ENCODE measurements at places on chromosomes 2 and 18.

GRCh38 chr2:121405233-121405632, 120.2 kb upstream of the TFCP2L1 start:
- no peak for DNase-seq

DNA sequence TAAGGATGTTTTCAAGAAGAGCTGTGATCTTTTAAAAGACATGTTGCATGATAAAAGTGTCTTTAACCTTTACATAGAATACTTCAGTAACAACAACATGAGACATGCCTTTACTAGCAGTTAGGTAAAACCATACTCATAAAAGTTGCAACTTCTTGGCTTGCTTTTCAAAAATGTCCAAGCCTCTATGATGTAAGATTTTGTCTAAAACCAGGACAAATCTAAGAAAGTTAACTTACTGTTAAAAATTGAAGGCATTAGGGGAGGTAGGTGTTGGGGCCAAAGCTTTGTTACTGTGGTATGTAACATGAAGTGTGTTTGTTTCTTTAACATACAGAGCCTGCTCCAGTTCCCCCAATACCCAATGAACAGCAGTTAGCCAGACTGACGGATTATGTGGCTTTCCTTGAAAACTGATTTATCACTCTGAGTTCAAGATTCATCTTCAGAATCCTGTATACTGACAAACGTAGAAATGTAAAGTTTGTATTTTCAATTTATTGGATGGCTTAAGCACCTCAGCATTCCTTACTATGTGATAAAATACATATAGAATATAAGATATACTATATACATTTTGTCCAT, 11.7 kb downstream of the COPS8 start:
- no peak for DNase-seq

GRCh38 chr18:75393721-75394120, 33.8 kb downstream of the SMIM21 start:
- no peak for DNase-seq

GRCh38 chr2:16257322-16258028, 317.1 kb downstream of the MYCN start:
- DNase-seq: no peak

- no peak for DNase-seq
Observed at GRCh38 chr18:10525371-10525691, 496 bp upstream of the NAPG start.

- DNase-seq: no peak
Observed at GRCh38 chr2:48377646-48378045, 152.3 kb upstream of the STON1 start.

- DNase-seq: no peak
Observed at GRCh38 chr18:75800331-75800648, 372.8 kb upstream of the SMIM21 start.

DNA sequence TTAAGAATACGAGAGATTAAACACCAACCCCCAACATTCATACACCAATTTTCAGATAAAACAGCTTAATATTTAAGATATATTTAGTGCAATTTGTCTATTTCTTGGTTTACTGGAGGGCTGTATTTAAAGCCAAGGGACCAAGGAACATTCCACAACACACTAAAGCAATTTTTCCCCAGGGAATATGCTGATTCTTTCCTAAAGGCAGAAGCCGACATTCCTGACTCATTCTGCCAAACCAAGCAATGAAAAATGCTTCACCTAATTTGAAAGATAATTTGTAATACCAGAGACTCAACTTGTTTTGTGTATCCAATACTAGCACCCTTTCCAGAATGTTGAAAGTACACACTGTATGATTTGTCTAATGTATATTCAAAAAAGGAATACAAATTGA, 1267.6 kb upstream of the PIK3C3 start:
- no peak for DNase-seq

DNA sequence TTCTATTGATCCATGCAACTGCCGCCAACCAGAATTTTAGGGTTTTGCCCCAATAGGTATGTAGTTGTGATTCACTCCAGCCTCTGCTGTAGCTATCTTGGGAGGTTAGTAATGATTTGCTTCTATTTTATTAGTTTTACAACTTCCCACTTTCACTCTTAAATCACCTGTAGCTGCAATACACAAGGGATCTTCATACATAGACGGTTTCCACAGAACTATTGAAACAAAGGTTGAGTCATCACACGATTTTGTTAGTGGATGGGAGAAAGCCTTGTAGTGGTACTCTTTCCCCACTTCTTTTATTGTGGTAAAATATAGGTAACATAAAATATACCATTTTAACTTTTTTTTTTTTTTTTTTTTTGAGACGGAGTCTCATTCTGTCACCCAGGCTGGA, 104.2 kb upstream of the SPRED2 start:
- no peak for DNase-seq

DNA sequence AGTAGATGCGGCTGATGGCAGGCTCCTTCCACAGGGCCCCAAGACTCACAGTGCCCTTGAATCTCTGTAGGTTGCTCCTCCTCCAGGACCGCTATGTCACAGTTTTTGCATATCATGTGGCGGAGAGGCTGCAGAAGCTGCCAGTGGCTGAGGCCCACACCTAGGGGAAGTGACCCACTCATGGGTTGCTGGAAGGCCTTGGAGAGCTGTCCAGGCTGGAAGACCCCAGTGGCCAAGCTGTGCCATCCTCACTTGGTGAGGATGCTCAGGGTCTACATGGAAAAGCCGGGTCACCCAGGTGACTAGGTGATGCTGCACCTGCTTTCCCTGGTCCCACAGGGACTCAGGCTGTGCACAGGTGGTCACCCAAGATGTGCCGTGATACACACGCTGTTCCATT, 90.6 kb downstream of the SEPTIN10 start:
- DNase-seq: no peak

DNA sequence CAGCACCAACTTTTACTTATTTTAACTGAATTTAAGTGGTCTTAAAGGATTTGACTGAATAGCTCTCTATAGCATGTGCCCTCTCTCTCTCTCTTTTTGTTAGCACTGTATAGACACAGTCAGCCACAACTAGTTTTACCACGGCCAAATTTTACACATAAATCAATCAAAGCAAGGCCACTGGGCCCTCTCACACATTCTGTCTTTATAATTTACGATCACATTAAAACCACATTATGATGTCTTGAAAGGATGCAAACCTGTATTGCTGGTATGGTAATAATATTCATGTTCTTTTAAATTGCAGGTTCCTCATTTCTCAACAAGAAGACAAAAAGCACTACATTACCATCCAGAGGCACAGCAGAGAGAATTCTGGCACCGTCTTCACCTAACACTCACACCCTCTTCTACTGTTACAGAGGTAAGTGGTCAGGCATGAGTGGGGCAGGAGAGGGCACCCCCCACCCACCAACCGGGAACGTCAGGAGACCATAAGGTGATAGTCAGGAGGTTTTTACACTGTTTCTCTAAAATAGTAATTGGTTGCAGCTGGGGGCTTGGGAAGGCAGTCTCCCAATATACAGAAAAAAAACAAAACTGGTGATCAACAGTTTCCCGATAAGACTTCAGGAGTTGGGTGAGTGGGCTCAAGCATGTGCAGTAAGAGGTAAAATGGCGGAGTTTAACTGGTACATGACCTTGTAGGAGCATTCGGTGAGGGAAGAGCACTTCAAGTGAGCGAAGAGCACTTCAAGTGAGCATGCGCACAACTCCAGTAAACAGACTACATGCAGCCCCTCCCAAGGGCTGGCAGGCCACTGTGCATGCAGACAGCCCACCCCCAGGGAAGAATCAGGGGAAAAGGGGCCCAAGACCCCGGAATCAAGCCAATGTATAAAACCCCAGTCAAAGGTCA, 296.7 kb downstream of the PIEZO2 start:
- DNase-seq: no peak

GRCh38 chr2:98623657-98624056, 15.3 kb downstream of the UNC50 start:
- peak; percentile 6 for DNase-seq

DNA sequence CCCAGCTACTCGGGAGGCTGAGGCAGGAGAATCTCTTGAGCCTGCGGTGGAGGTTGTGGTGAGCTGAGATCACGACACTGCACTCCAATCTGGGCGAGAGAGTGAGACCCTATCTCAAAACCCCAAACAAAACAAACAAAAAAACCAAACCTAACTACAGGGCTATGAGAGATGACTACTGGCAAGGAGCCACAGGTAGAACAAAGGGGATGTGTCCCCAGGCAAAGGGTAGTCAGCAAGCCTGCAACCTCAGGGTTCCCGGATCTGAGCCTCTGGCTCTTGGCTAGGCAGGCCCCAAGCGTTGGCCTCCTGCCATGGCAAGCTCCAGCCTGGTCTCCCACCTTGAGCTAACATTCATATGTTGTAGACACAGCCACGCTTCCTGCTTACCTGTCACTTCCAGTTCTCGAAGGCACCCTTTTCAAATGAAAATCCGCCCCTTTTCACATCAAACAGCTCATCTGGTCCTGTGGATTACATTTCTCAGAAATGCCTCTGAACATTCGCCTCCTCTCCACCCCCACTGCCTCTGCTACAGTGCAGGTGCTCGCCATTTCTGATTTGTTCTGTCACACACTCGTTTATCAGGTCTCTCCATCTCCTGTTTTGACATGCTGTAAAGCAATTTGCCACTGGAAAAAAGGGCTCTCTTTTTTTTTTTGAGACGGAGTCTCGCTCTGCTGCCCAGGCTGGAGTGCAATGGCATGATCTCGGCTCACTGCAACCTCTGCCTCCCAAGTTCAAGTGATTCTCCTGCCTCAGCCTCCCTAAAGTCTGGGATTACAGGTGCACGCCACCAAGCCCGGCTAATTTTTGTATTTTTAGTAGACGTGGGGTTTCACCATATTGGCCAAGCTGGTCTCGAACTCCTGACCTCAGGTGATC, 13.1 kb upstream of the ACTR3 start:
- no peak for DNase-seq

GRCh38 chr18:24227977-24228666, 89.3 kb downstream of the CABYR start:
- no peak for DNase-seq

DNA sequence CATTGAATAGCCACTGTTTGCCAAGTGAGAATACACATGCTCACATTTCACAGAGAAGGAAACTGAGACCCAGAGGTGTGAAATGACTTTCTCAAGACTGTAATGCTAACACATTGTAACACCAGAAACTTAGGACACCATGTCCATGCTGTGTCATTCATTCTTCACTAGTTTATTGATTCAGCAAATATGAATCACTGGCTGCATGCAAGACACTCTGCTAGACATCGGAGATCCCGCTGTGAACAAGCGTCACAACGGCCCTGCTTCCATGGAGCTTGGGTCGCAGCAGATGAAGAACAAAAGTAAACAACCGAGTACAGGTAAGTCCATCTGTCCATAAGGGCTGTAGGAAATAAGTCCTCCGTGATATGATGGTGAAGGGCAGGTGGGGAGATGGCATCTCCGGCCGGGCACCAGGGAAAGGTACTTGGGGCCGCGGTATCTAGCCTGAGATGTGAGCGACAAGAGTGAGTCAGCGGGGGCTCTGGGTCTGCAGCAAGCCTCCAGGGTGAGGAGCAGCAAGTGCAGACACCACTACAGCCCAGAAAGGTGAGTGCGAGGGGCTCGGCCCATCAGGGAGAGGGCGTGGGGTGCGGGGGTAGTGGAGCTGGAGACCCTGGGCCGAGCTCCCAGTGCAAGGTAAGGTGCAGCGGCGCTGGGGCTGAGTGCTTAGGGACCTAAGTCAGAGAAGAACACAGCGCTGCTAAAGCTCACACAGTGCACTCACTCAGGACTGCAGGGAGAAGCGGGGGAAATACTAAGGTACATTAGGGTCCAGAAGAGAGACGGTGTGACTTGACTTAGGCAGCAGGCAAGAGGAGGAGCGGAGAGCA, 391.2 kb downstream of the FBXO15 start:
- DNase-seq: no peak

- DNase-seq: no peak
Observed at GRCh38 chr2:43412114-43412753, 183.6 kb downstream of the THADA start.

GRCh38 chr2:9582624-9583023, 27.0 kb upstream of the ADAM17 start:
- DNase-seq: no peak

- DNase-seq: no peak
Observed at GRCh38 chr18:48718251-48718959, 179.6 kb downstream of the CTIF start.

DNA sequence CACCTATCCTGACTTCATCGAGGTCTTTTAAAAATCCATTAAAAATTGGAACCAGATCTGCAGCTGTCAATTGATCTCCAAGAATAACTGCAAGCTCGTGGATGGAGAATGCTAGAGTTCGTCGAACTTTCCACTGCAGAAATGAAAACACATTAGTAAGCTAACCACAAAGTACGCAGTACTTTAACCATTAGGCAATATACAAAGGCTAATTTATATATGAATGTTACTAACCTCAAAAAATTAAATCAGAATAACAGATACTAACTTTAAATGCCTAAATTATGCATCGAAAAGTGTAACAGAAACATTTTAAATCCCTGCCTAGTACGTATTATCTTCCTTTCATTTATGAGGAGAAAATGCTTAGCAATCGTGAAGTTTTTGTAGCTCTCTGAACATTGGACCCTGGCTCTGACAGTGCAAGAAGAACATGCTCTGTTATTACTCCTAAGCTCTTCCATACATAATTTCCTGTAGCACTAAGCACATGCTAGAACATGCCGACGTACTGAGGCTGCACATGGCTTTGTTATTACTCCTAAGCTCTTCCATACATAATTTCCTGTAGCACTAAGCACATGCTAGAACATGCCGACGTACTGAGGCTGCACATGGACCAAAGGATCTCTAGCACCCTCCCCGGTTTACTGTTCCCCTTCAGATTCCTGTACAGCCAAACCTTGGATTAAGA, 57.0 kb downstream of the PPP4R1 start:
- no peak for DNase-seq

DNA sequence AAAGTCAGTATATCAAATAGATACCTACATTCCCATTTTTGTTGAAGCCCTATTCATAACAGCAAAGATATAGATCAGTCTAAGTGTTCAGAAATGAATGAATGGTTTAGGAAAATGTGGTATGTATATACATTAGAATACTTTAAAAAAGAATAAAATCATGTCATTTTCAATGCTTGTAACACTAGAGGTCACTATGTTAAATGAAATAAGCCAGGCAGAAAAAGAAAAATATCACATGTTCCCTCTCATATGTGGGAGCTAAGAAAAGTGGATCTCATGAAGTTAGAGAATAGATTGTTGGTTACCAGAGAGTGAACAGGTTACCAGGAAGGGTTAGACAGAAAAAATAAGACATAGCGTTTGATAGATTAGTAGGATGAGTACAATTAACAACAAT, 1111.0 kb upstream of the SLC39A10 start:
- DNase-seq: no peak
